ENCODE measurements at places on chromosomes 6 and 20.

DNA sequence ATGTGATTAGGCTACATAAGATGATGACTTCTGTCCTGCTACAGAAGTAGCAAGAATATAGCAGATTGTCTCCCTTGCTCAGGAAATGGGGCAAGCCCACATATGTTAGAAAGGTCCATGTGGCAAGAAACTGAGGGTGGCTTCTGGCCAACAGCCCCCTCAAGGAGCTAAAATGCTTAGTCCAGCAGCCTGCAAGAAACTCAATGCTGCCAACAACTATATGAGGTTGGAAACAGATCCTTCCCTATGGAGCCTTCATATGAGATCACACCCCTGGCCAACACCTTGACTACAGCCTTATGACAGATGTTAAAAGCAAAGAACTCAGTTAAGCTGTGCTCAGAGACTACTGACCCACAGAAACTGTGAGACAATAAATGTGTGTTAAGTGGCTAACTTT, 22.1 kb downstream of the PTPRT start:
- no peak for DNase-seq
- H3K4me3 ChIP-seq, result no peak overlapping the region
- no peaks in the 10 kb centered on the region for H3K4me1 ChIP-seq
- no peaks in the 10 kb centered on the region for H3K36me3 ChIP-seq

GRCh38 chr20:48730977-48731376, 96.8 kb downstream of the PREX1 start:
- DNase-seq, result no peak
- no peak overlapping the region for H3K4me3 ChIP-seq
- H3K27me3 ChIP-seq, result no peaks in the 10 kb centered on the region

DNA sequence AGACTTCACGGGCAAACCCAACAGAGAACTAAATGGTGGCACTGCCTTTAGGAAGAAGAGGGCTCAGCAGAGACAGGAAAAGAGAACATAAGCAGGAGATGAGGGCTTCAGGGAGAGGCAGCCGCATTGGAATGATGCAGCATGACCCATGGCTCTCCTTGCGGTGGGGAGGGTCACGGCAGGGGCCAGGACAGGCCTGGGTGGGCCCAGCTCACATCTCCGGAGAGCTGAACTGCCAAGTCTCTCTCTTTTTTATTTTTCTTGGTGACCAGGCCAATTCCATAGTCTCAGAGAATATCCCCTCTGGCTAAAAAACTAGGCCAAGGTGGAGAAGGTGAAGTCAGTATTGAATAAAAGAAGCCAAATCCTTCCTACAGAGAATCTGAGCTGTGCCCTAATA, 77.5 kb upstream of the TRAF3IP2 start:
- H3K27ac ChIP-seq, result no peak overlapping the region
- H3K4me1 ChIP-seq, result peaks cover 17% of the 10 kb centered on the region
- H3K4me3 ChIP-seq, result no peak overlapping the region
- no peak for DNase-seq
- H3K27me3 ChIP-seq, result no peaks in the 10 kb centered on the region
- no peaks in the 10 kb centered on the region for H3K36me3 ChIP-seq

GRCh38 chr20:37837924-37838323, 65.0 kb upstream of the VSTM2L start:
- H3K4me1 ChIP-seq, result no peaks in the 10 kb centered on the region
- no peaks in the 10 kb centered on the region for H3K27me3 ChIP-seq
- no peak for DNase-seq
- H3K36me3 ChIP-seq, result 0 out of 2 replicates have a peak, but pooled peaks cover 5% of the 10 kb centered on the region
- no peak overlapping the region for H3K4me3 ChIP-seq
- H3K27ac ChIP-seq, result no peak overlapping the region

DNA sequence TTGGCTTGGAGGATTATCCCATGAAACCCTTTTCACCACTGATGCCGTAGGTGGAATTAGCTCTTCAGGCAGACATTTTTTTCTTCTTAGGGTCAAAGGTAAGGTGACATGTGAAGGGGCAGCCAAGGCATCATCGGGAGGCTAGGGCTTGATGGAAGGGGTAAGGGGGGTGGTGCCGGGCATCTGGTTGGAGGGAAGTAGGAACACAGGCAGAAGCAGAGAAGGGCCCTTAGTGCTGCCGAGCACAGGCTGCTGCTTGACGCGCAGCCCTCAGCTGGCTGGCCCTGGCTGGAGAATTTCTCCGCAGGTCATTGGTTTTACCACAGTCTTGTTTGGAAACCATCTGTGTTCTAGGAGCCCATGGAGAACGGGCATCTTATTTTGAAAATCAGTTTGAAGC, 54.7 kb downstream of the TRAF3IP2 start:
- no peaks in the 10 kb centered on the region for H3K27me3 ChIP-seq
- H3K4me3 ChIP-seq, result no peak overlapping the region
- H3K36me3 ChIP-seq, result no peaks in the 10 kb centered on the region
- peaks cover 28% of the 10 kb centered on the region for H3K4me1 ChIP-seq
- DNase-seq, result no peak

- no peaks in the 10 kb centered on the region for H3K4me1 ChIP-seq
- no peak overlapping the region for H3K27ac ChIP-seq
- no peaks in the 10 kb centered on the region for H3K36me3 ChIP-seq
- DNase-seq, result no peak
Observed at GRCh38 chr20:10609276-10609675, 64.5 kb downstream of the JAG1 start.

DNA sequence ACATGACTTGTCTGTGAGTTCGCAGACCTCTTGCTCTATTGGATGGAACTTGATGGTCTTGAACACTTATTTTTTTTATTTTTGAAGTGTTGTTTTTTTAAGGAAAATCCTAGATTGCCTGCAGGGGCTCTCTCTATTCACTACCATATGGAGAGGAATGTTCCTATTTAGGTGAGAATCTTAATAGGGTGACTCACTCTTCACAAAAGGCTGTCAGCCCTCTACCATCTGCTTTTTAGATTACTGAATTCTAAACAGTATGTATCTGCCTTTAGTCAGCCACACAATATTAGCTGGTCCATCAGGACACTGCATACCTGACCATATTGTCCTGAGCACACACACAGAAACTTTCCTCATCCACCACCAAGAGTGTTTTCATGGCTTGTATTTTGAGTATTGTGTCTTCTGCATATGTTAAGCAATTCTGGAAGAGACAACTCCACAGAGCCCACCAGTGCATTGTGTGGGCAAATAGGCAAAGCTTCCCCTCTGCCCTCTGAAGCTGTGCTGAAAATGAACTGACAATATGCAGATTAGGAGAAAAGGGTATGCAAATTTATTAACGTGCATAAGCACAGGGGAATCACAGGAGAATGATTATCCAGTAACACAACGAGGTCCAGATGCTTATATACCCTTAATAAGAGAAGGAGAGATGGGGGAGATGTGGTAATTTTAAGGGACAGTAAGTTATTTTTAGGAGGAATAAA, 6.6 kb upstream of the BTBD9 start:
- H3K4me3 ChIP-seq, result no peak overlapping the region
- H3K27ac ChIP-seq, result no peak overlapping the region
- no peaks in the 10 kb centered on the region for H3K4me1 ChIP-seq
- H3K36me3 ChIP-seq, result no peaks in the 10 kb centered on the region
- no peaks in the 10 kb centered on the region for H3K27me3 ChIP-seq

DNA sequence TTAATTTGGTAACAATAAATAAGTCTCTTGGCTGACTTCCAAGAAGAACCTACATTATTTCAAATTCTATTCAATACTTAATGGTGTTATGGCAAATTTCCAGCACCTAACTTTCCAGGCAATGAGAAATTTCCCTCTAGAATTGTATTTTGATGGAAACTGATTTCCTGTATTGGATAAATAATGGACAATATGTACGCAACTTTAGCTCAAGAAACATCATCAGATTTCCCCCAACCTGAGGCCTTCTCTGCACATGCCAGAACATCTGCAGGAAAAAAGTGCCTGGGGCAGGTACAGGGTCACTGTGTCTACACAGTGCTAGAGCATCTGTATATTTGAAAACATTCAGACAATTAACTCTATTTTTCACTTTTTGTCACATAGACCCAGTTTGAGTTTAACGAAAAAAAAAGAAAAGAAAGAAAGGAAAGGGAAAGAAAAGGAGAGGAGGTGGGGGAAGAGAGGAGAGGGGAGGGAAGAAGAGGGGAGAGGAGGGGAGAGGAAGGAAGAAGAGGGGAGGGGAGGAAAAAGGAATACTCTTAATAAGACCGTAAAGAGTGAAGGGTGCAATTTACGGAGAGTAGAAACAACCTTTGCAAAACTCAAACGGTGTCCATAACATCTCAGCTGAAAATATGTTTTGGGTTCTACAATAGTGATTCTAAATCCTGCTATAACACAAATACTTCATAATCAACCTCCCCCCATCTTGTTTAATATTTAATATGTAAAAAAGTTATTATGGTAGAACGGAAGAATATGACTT, 130.0 kb downstream of the TSHZ2 start:
- H3K4me3 ChIP-seq, result no peak overlapping the region
- DNase-seq, result no peak
- no peak overlapping the region for H3K27ac ChIP-seq

- DNase-seq, result no peak
- no peak overlapping the region for H3K4me3 ChIP-seq
- no peaks in the 10 kb centered on the region for H3K27me3 ChIP-seq
- no peaks in the 10 kb centered on the region for H3K4me1 ChIP-seq
- no peak overlapping the region for H3K27ac ChIP-seq
- H3K36me3 ChIP-seq, result no peaks in the 10 kb centered on the region
Observed at GRCh38 chr6:46234156-46234556, 63.4 kb upstream of the ENPP5 start.

DNA sequence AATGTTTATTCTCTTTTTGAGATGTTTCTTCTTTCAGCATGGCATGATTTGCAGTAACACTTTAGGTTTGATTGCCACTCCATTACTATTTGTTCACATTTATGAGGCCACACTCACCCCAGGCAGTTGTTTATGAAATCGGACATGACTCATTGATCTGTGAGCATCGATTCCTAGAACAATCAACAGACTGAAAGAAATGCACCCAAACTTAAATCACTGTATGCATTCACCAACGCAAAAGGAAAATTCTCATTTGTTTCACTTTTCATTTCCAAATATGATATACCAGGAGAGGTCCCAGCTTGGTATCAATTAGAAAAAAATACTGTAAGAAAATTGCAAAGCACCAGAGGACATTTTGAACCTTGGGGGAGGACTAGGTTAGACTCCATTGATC, 5.4 kb upstream of the GJA10 start:
- no peak overlapping the region for H3K27ac ChIP-seq
- H3K27me3 ChIP-seq, result peaks cover 12% of the 10 kb centered on the region
- H3K4me3 ChIP-seq, result no peak overlapping the region

DNA sequence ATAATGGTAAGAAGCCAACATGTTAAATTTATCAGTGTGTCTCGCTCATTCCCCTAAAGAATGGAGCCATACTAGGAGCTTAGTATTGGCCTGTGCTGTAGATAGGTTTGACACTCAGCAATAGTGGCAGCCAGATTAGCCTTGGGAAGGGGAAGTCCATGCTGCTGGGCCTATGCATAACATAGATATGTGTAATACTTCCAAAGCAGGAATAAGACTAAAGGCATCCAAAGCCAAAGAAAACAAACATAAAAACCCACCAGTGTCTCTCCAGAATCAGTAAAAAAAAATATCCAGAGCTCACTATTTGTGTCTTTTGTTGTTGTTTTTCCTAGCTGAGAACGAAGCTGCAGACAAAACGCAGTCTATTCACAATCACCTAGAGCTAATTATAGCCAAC, 104.2 kb upstream of the STXBP5 start:
- no peaks in the 10 kb centered on the region for H3K4me1 ChIP-seq
- no peak overlapping the region for H3K4me3 ChIP-seq
- H3K27me3 ChIP-seq, result no peaks in the 10 kb centered on the region
- no peak for DNase-seq

Measured in GM23338 (cell line).